ENCODE measurements at places on chromosomes 2 and 18.
A peak's percentile ranks its signal among the peaks of the same experiment; 100 is the strongest.

- no peak for DNase-seq
Observed at GRCh38 chr18:25614168-25614567, 262.2 kb upstream of the ZNF521 start.

DNA sequence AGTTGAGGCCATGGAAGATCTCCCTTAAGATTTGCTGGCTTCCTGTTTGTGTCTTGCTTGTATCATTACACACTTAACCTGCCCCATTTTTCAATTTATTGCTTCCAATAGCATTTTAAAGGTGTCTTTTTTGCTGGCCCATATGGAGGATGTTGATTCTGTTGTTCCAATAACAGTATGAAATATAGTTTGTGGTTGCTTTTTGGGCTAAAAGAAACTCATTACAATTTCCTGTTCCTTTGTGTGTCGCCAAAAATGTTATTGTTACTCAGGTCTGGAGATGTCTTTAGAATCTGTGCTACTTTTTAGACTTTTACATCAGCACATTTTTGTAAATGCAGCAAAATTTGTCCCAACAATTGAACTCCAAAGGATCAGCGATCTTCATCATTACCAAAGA lies 234.0 kb upstream of the ITGA4 start:
- DNase-seq = no peak

DNA sequence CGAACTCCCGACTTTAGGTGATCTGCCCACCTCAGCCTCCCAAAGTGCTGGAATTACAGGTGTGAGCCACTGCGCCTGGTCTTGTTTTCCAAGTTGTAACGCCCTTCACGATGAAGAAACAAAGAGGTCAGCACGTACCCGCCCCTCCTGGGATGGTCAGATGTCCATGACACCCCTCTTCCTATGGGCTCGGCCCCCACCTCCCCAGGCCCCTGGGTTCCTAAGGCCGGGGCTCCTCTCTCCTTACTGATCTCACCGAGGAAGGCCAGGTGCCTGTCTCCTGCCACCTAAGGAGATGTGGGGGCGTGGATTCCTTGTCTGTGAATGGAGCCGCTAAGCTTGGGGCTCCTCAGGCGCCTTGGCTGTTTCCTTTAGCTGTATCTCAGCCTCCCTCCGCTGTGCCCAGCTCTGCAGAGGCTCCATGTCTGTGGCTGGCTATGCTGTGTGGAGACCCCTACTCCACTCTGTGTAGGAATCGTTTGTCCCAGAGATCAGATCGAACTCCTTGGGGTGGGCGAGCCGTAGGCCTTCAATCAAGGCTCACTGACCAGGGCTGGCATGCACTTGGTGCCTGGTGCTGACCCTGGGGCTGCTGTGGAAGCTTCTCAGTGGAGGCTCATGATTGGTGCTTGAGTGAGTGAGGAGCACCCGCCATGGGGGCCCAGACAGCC lies 8.8 kb downstream of the COLEC11 start:
- no peak for DNase-seq

DNA sequence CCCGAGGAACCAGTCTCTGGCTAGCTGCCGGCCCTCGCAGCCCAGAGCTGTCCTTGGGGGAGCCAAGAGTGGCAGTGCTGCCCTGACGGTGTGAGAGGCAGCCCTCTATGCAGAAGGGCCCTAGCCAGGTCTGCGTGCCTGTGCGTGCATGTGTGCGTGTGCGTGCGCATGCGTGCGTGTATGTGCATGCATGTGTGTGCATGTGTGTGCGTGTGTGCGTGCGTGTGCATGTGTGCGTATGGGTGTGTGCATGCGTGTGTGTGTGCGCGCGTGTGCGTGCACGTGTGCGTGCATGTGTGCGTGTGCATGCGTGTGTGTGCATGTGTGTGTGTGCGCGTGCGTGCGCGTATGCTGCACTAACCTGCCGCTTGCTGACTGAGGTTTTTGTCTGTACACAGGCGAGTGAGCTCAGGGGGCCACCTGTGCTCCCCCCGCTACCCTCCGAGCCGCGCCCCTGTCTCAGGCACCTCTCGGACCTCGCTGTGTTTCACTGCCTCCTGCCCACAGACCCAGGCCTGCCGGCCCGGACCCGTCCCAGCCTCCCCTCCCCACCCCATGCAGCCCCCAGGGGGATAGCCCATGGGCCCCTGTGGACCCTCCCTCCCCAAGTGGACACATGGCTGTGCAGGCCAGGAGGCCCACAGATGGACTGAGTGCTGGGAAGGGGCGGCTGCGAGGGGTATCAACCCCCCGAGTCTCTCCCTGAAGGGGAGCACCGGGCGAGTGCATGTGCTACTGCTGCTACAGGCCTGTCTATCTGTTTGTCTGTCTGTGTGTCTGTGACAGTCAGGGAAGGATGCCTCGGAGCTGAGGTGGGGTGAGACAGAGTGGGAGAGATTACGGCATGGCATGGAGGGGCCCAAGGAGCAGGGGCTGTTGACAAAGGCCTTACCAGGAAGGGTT lies 31.3 kb downstream of the SPEG start:
- no peak for DNase-seq

DNA sequence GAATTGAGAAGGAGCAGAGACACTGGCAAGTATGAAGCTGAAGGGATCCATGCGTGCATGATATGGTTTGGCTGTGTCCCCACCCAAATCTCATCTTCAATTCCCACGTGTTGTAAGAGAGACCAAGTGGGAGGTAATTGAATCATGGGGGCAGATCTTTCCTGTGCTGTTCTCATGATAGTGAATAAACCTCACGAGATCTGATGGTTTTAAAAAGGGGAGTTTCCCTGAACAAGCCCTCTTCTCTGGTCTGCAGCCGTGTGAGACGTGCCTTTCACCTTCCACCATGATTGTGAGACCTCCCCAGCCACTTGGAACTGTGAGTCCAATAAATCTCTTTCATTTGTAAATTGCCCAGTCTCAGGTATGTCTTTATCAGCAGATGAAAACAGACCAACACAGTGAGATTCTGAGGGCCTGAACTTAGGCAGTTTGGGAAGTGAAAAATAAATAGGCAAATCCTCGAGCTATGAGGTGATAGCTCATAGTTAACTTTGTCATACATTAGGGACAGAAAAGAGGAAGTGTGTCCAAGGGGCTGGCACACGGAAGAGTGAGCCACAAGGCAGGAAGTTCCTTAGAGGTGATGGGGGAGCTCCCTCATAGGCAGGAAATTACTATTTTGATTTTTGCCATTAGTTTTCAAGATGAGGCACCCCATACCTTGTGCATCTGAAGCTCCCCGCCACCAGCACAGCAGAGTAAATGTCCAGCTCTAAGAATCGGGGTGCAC lies 658.8 kb upstream of the ID2 start:
- no peak for DNase-seq

GRCh38 chr2:102126660-102127059 lies 15.9 kb upstream of the IL1R1 start:
- no peak for DNase-seq

- no peak for DNase-seq
Observed at GRCh38 chr18:36811955-36812354, 16.8 kb downstream of the TPGS2 start.

- DNase-seq = no peak
Observed at GRCh38 chr2:3606028-3606369, 11.1 kb downstream of the COLEC11 start.

- DNase-seq = no peak
Observed at GRCh38 chr2:119106301-119106897, 52.2 kb downstream of the C1QL2 start.

- DNase-seq = no peak
Observed at GRCh38 chr2:40556293-40556692, 104.4 kb upstream of the SLC8A1 start.

DNA sequence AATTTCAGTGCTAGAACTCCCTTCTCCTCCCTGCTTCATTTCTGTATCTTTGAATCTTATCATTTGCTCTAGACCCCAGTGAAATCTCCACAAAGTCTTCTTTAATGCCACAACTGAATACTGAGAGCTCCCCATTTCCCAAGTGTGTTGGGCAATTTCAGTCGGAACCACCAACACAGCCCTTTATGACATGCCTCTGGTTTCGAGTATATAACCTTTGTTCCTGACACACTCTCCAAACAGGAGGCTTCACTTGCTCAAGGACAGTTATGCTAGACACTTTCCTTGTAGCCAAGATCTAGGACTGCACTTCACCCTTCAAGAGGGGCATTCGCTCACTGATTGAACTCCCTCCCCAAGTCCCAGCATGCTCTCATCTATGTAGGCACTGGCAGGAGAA lies 18.6 kb upstream of the TTR start:
- DNase-seq = no peak

- no peak for DNase-seq
Observed at GRCh38 chr2:61253136-61253535, 91.1 kb downstream of the C2orf74 start.

DNA sequence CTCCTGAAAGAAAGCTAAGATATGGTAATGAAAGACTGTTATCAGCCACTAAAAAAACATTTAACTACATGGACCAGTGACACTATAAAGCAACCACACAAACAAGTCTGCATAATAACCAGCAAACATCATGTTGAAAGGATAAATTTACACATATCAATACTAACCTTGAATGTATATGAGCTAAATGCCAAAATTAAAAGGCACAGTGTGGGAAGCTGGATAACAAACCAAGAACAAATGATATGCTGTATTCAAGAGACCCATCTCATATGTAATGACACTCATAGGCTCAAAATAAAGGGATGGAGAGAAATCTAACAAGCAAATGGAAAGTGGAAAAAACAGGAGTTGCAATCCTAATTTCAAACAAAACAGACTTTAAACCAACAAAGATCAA lies 213.1 kb upstream of the CDH2 start:
- DNase-seq = no peak

DNA sequence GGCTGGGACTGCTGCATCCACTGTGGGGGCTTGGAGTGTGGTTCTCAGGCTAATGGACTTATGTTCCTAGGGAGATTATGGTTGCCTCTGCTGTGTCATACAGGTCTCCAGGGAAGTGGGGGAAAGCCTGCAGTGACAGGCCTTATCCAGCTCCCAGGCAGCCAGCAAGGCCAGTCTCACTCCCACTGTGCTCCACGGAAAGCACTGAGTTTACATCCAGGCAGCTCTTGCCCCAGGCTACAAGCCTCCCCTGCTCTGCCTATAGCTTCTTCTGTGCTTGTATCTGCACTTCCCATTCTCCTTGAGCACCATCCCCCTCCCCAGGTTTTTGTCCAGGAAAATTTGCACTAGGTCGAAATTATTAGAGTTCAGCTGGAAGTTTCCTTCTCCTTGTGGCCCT lies 231.9 kb downstream of the ZRANB3 start:
- no peak for DNase-seq

DNA sequence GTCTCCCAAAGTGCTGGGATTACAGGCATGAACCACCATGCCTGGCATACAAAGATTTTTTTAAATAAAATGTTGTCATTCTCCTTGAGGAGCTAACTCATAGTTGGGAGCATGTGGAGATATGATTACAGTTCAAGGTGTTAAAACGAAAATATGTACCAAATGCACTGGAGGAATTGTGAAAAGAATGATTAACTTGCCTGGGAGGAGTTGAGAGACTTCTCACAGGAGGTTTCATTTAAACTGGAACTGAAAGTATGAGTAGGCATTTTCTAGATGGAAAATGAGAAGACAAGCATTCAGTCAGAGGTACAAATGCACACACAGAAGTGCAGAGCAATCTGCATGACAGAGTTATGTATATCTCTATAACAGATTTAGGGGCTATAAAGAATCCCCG lies 126.6 kb upstream of the PDE1A start:
- DNase-seq = no peak

GRCh38 chr2:71630454-71631328 lies 177.3 kb downstream of the DYSF start:
- no peak for DNase-seq

- no peak for DNase-seq
Observed at GRCh38 chr2:142037066-142037465, 93.8 kb downstream of the LRP1B start.

DNA sequence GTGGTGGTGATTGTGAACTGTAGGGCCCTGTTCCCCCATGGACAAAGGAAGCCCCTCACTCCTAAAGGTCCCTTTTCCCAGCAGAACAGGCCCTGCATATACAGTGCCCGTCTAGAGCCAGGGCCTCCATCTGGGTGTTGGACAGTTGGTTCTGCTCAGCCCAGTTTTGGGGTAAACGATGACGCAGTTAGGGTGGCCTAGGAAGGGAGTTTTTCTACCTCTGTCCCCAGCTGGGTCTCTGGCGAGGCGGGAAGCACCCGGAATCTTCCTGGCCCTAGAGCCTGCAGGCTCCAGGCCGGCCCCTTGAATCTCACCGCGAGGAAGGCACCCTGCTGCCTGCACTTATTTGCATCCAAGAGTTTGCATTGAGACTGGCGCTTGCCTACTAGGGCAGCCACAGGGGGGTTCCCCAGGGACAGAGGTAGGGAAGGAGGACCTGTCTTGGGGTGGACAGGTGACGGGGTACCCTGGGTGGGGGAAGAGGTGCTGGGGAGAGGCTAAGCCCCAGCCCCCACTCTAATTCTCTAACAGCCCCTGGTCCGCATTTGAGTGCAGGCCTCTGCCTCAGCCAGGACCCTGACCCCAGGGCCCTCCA lies 529 bp upstream of the MTA3 start:
- DNase-seq = peak; percentile 42

DNA sequence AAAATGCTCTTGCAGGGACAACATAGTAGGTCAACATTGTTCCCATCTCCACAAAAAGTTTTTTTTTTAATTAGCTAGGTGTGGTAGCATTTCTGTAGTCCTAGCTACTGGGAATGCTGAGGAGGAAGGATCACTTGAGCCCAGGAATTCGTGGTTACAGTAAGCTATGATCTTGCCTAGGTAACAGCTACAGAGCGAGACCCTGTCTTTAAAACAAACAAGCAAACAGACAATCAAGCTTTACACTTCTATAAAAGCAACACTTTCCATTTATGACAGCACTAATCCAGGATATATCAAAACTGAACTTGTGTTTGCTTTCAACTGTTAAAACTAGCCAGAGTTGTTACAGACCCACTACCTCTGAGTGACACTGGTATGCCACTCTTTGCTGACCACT lies 12.0 kb downstream of the UGT1A3 start:
- DNase-seq = no peak

GRCh38 chr2:109069331-109070194 lies 59.4 kb upstream of the SH3RF3 start:
- DNase-seq = no peak

DNA sequence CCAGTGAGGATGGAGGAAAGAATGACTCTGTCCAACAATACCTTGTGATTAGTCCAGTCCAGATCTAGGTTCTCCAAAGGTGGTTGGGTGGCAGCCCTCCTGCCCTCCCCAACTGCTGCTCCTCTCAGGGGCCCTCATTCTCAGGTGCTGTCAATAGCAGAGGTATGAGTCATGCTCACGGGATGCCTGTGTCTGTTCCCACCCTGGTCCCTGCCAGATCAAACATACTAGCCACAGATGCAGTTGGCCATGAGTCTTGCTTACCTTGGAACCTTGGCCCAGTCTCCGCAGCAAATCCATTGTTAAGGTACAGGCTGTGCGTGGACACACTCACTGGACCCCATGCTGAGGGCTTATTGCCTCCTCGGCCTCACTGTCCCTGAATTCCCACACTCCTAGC lies 24.9 kb upstream of the RPIA start:
- DNase-seq = no peak
